ENCODE measurements at places on chromosomes 12 and 14.

GRCh38 chr14:50800032-50800431, 30.9 kb downstream of the NIN start:
- no peak for DNase-seq

GRCh38 chr14:91112194-91112593, 1.7 kb upstream of the DGLUCY start:
- DNase-seq = no peak

GRCh38 chr12:130646716-130647370, 69.3 kb downstream of the RIMBP2 start:
- DNase-seq = no peak

GRCh38 chr14:71103662-71104484, 196.6 kb downstream of the PCNX1 start:
- no peak for DNase-seq

DNA sequence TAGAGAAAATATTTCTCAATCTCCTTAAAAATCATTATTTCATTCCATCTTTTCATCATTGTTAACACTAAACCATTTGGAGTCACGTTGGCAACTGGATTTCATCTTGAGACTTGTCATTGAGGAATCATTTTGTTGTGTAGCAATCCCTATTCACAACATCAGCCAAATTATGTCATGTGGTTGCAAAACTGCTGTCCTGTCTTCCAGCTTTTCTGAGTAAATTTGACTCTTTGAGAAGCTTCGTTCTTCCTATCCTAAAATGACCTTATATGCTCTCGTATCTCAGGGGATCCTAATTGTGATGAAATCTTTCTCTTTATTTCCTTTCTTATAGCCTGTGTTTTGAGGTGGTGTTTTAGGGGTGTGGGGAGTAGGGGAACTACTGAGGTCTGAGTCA, 30.6 kb upstream of the KICS2 start:
- no peak for DNase-seq

DNA sequence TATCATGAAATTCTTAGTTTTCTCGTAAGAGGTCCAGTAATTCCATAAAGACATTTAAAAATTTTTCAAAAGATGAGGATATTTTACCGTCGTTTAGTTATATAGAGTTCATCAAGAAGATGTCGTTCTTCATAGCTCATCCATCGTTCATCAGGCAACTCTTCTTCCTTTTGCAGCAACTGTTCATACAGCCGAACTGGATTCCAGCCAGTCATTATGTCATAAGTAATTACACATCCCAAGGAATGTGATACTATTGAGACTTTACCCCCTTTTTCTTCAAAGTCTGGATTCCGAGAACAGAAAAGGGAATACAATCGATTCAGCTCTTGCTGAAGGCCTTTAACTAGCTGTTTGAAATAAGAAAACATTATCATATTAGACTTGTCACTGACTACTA, 90.3 kb downstream of the DDHD1 start:
- DNase-seq = no peak

GRCh38 chr12:116582610-116583009, 23.4 kb downstream of the MAP1LC3B2 start:
- no peak for DNase-seq
